ENCODE measurements at places on chromosomes 13 and 19. TPM values are rescaled to one million over a fixed set of nuclear protein-coding genes. Genes with fewer than 3 reads are reported as not detected.

Gene STOML3
- total RNA-seq = not detected

Gene SLC17A7
- total RNA-seq = 0.57 TPM

Gene ETHE1
- total RNA-seq = 39.7 TPM

Gene ZNF829
- total RNA-seq = 0.44 TPM

Gene ZNF699
- 2.2 TPM for total RNA-seq

Gene DNAJC15
- total RNA-seq = 0.29 TPM

All from A549 treated with dexamethasone at 1 μM for 4 hours (cell line).